ENCODE measurements at places on chromosomes 3 and 15.

- no peak for DNase-seq
Observed at GRCh38 chr3:192449036-192449435, 278.3 kb downstream of the FGF12 start.

- DNase-seq = no peak
Observed at GRCh38 chr3:14511623-14512280, 28.4 kb downstream of the GRIP2 start.

GRCh38 chr15:48866141-48866563, 11.8 kb upstream of the EID1 start:
- DNase-seq = no peak

GRCh38 chr3:67662733-67663132, 8.3 kb upstream of the SUCLG2 start:
- peak; percentile 36 for DNase-seq

DNA sequence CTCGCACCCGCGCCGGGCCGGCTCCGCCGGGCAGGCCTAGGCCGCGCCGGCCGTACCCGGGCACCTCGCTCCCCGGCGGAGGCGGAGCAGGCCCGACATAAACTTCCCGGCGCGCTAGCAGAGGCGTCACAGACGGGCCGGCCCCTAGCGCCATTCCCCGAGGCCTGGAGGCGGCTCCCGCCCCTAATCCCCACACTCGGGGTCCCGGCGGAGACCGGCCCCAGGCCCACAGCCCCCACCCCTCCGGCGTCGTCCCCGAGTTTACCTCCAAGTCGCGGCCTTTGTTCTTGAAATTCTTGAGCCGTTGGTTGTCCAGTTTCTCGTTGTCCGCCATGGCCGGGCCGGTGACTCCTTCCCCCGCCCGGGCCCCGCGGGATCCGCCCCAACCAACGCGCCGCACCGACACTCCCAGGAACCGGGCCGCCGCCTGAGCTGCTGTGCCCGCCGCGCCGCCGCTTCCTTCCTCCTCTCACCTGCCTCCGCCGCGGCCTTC, 376 bp downstream of the KPNA4 start:
- DNase-seq = peak; percentile 60

Data from CD4-positive, alpha-beta T cell treated with Interleukin-15 for 4 hours (primary cell).